ENCODE measurements at places on chromosomes 16 and 17. TPM values are rescaled to one million over a fixed set of nuclear protein-coding genes. Genes with fewer than 3 reads are reported as not detected.
A peak's percentile ranks its signal among the peaks of the same experiment; 100 is the strongest.

DNA sequence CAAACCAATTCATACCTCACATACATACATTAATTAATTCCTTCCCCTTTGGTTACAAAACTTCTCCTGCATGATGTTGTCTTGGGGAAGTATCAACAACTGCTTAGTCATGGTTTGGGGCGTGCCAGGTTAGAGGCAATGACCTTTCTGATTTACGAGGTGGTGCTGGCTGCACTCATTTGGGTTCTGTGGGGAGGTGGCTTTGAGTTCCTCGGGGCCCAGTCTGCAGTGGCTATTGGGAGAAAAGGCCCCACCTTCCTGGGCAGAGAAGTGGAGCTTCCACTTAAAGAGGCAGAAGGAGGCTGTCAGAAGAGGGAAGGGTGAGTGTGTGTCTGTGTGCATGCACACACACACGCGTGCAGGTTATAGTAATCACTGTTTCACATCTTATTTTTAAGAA, 10.2 kb upstream of the ETV4 start:
- DNase-seq: peak; percentile 57
- H3K4me1 ChIP-seq: peaks cover 7% of the 10 kb centered on the region

- H3K27me3 ChIP-seq: peaks cover 15% of the 10 kb centered on the region
- DNase-seq: peak; percentile 85
- H3K27ac ChIP-seq: peak overlapping the region; percentile 88
- peaks cover 10% of the 10 kb centered on the region for H3K4me1 ChIP-seq
Measured at GRCh38 chr17:41530062-41531048, 2.2 kb upstream of the KRT19 start.

DNA sequence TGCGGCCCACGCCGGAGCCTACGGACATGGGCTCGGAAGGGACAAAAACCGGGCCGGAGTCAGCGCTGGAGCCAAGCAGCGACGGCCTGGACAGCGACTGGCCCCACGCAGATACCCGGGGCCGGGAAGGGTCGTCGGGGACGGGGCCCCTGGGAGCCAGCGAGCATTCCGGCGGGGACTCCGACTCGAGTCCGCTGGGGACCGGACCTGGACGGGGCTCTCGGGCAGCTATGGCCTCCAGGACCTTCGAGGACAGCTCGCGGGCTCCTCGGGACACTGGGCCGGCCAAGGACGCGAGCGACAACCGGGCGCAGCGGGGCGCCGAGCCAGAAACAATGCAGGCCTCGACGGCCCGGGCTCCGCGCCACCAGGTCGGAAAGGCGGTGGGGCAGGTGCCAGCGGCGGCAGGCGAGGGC, 1.0 kb downstream of the MYO15B start:
- no peak for DNase-seq
- peaks cover 19% of the 10 kb centered on the region for H3K36me3 ChIP-seq
- H3K4me1 ChIP-seq: peaks cover 19% of the 10 kb centered on the region
- peak overlapping the region; percentile 99 for H3K27ac ChIP-seq
- H3K27me3 ChIP-seq: no peaks in the 10 kb centered on the region

Gene ASGR1
- not detected for total RNA-seq

Gene CCDC92B
- total RNA-seq: 0.34 TPM

Gene KANSL1
- total RNA-seq: 294 TPM

Gene C17orf113
- total RNA-seq: 2.2 TPM
